ENCODE measurements at places on chromosomes 12 and 14. TPM values are rescaled to one million over a fixed set of nuclear protein-coding genes. Genes with fewer than 3 reads are reported as not detected.

Gene VRTN
- total RNA-seq: not detected

Gene MUCL1
- total RNA-seq: not detected

Gene P2RX2
- not detected for total RNA-seq

Gene MIPOL1
- 3.7 TPM for total RNA-seq
